SHP77 (cell line): ENCODE measurements at places on chromosomes 1 and 21.

DNA sequence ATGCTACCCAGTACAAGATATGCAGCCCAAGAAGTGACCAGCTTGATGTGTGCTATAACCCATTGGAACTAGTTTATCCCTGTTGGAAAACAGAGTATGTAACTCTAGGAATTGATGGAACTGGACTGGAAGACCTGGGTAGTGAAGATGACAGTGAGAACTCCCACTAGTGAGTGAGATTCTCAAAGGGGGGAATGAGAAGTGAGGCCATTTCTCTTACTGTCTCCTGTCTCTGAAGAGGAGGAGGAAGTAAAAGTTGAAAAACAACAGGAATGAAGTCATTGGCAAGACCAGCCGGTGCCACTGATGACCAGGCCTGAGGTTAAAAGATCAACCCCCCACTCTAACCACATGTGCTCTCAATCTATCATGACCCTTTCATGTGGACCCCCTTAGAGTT, 20.9 kb downstream of the PLA2G2F start:
- no peak for DNase-seq

DNA sequence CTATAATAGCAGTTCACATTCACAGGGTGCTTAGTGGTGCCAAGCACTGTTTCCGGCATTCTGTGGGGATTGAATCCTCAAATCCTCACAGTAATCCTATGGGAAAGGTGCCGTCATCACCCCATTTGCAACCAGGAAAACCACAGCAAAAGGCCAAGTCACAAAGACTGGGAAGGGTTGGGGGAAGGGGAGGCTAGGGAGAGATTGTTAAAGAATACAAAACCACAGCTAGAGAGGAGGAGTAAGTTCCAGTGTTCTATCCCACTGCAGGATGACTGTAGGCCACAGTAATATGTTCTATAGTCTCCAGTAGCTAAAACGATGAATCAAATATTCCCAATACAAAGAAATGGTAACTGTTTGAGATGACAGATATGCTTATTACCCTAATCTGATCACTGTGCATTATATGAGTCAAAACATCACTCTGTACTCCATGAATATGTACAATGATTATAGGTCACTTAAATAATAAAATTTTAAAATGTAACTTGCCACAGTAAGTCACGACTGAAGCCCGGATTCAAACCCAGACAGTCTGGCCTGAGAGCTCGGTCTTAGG, 256.8 kb downstream of the TOMM20 start:
- no peak for DNase-seq

DNA sequence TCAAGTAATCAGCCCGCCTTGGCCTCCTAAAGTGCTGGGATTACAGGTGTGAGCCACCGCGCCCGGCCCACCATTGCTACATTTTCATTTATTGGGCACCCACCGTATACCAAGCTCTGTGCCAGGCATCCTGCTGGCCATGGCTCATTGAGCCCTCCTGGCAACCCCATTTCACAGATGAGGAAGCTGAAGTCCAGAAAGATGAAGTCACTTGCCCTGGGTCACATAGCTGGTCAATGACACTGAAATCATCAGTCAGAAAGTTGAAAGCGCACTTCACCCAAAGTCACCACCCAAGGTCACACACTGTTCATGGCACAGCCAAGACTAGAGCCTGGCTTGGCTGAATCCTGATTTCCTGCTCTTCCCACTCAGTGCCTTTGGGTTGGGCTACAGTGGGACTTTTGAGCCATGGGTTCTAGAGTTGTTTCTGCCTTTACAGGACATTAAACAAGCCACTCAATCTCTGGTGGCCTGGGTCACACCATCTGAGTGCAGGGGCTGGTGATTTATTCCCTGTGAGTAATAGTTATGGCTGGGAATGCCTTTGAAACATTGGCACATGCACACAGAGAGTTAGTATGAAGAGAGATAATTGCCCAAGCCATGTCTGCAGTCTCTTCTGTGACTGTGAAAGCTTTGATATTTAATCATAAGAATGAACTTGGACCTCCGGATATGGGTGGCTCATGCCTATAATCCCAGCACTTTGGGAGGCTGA, 16.0 kb upstream of the ARHGEF10L start:
- no peak for DNase-seq

DNA sequence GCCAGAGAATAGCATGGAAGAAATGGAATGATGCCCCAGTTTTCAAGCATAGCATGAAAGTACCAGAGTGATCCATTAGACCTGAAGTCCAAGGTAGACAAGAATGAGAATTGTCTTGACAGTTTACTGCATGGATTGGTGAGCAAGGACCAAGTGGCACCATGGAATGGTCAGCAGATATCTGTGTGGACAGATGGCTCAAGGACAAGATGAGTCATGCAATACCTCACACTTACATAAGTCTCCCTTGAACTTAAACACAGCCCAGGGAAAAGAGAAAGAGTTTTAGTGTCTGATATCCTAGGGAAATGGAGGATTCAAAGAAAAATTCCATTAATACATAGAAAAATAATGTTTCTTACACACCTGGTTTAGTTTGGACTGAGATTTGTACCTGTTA, 195.2 kb downstream of the MRPL39 start:
- DNase-seq: no peak

DNA sequence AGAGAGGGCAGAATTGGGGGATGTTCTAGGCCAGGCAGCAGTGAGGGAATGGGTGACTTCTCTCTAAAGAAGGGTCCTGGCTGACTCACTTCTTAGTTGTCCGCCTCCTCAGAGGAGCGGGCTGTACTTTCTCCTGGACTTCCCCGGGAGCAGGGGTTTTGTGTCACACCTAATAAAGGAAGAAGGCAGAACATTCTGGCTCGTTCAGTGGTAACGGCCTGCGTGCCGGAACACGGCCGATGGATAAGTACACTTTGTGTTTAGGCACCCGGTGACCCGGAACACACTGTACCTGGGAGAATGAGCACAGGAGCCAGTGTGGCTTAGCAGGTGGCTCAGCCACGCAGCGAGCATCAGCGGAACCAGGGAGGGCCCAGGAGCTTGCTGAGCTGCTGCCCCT, 84.7 kb downstream of the FBXO2 start:
- no peak for DNase-seq

GRCh38 chr1:76354236-76354635, 279.7 kb downstream of the ST6GALNAC3 start:
- DNase-seq: no peak

DNA sequence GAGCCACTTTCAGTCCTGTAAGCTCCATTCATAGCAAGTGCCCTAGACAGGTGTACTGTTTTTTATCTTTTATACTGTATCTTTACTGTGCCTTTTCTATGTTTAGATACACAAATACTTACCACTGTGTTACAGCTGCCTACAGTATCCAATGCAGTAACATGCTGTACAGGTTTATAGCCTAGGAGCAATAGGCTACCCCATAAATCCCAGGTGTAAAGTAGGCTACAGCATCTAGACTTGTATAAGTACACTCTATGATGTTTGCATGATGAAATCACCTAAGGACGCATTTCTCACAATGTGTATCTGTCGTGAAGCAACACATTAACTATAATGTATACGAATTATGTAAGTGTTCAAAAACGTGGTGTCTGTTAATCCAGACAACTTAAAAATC, 10.7 kb downstream of the HLCS start:
- DNase-seq: no peak

DNA sequence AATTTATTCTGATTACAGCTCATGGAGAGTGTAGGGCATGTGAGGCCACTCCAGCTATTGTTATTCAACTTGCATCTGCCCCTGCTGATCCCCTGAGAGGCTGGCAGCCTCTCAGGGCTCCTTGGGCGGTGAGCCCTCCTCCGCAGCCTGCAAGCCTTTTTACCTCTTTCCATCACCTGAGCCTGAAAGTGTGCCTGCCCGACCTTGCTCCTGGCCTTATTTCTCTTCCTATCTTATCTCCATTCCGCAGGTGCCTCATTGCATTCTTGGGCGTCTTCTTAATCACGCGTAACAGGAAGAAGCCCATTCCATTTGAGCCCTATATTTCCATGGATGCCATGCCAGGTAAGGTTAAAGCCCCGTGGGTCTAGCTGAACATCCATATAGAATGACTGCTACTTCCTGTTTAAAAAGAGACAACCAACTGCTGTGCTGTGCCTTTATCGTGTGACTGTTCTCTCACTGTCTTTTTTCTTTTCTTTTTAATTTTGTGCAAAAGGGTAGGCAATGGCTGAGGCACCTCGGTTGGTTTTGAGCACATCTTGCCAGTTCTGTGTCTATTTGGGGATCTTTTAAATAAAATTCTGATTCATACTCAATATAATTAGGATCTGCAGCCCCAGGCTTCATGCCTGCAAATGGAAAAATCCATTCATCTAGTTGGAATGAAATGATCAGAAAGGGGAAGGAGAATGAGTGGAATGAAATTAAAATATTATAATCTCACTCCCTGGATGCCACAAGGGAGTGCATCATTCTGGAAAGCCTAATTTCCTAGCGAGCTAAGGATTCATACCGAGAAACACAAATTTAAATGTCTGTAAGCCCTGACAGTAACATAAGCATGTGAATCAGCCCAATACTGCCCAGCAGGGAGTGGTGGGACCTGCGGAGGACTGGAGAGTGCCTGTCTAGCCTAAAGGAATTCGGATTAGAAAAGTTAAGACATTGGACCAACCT, 38.6 kb upstream of the RCAN3 start:
- no peak for DNase-seq

- DNase-seq: no peak
These were observed 93.3 kb downstream of the SPSB1 start for GRCh38 chr1:9385801-9386573.

- no peak for DNase-seq
These were observed 271.4 kb downstream of the FOXD2 start for GRCh38 chr1:47709019-47709871.

DNA sequence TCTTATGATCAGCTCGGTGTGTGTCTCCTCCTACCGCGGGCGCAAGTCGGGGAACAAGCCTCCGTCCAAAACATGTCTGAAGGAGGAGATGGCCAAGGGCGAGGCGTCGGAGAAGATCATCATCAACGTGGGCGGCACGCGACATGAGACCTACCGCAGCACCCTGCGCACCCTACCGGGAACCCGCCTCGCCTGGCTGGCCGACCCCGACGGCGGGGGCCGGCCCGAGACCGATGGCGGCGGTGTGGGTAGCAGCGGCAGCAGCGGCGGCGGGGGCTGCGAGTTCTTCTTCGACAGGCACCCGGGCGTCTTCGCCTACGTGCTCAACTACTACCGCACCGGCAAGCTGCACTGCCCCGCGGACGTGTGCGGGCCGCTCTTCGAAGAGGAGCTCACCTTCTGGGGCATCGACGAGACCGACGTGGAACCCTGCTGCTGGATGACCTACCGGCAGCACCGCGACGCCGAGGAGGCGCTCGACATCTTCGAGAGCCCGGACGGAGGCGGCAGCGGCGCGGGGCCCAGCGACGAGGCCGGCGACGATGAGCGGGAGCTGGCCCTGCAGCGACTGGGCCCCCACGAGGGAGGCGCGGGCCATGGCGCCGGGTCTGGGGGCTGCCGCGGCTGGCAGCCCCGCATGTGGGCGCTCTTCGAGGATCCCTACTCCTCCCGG, 1.5 kb downstream of the KCNC4 start:
- DNase-seq: no peak

GRCh38 chr1:113930499-113931161, 1.5 kb downstream of the HIPK1 start:
- no peak for DNase-seq

DNA sequence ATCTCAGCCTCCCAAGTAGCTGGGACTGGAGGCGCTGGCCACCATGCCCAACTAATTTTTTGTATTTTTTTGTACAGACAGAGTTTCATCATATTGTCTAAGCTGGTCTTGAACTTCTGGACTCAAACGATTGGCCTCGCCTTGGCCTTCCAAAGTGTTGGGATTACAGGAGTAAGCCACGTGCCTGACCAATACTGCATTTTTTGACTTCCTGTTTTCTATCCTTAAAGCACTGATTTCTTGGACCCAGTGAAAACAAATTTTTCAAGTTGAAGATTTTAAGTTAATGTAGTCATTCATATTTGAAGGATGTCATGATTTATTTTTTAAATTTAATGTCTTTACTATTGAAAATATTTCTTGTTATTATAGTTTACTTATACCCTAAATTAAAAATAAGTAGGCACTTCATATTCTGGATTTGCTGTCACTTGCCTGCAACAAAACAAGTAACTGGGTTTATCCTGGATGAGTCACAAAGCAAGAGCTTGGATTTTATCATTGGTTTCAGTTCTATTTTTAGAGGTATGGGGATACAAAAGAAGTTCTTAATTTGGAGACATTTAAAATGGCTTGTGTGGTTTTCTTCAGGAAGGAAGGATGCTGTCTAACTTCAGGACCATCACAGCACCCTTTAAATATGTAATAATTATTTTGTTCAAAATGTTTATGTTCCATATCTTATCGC, 2.2 kb upstream of the VPS45 start:
- no peak for DNase-seq
